ENCODE measurements at places on chromosomes 1 and 21. TPM values are rescaled to one million over a fixed set of nuclear protein-coding genes. Genes with fewer than 3 reads are reported as not detected.

The RXRG gene
- total RNA-seq: 1.6 TPM

The A3GALT2 gene
- not detected for total RNA-seq

The RHBDL2 gene
- total RNA-seq: 0.19 TPM

DNA sequence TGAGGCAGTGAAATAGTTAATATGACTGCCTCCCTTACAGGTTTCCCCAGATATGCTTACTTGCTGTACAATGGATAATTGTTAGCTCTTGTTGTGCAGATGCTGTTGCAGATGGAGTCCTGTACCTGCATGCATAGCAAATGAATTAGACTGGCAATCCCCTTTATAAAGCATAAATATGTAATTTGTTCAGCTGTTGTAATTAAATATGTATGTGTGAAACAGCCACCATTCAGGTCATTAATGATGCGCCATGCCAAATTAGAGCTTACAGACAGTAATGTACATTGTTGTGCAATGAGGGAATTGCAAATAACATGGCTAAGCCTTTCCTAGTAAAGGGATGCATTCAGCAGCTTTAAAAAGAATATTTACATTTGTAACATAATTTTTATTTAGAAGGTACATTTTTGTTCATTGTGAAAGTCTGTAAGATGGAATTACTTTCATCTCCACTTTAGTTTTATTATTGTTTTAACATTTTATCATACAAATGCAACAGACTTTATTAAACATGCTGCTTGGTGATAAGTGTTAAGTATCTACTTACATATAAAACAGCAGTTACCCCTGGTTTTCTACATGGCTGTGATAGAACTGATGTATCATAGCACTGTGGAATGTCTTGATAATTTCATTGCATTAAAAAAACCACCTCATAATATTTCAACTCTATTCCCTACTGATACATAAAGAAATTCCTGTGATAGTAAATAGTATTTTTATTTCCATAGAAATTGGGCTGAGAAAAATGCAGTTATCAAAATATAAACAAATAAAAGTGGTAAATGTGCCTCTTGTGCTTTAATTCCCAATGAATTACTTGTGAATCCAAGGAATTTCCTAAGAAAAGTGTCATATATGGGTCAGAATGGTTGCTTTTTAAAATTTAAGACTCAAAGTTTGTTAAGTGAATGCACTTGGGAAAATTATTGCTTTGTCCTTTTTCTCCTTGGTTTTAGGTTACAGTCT, 99.0 kb downstream of the NFIA start:
- no peak for DNase-seq

DNA sequence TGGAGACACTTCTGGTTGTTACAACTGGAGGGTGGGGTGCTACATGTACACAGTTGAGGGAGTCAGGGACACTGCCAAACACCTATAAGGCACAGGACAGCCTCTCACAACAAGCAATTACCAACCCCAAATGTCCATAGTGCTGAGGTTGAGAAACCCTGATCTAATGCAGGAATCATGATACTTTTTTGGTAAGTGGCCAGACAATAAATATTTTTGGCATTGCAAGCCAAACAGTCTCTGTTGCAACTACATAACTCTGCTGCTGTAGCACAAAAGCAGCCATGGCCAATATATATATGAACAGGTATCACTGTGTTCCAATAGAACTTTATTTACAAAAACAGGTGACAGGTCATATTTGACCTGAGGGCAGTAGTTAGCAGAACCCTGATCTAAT, 177.5 kb downstream of the ASTN1 start:
- no peak for DNase-seq

- peak; percentile 54 for DNase-seq
These were observed 3.2 kb upstream of the CCNL2 start for GRCh38 chr1:1402072-1402900.

DNA sequence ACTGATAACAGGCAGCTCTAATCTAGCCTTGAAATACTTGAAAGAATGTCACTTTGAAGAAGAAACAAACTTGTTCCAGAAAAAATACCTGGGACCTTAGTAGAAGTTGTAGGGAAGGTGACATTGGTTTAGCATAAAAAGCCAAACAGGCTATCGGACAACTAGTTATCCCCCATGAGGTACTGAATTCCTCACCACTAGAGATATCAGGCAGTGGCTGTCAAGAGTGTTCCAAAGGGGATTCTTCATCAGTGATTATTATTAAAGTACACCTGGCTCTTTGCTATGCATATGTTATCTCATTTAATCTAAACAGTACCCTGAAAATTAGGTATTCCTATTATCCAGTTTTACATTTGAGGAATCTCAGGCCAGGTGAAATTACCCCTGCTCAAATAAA, 13.1 kb upstream of the HMGN2 start:
- DNase-seq: no peak

All from pancreas (tissue), 10 donors.